ENCODE measurements at places on chromosomes 11 and 22. TPM values are rescaled to one million over a fixed set of nuclear protein-coding genes. Genes with fewer than 3 reads are reported as not detected.

Gene CHRNA10
- total RNA-seq: 3.3 TPM

Gene TNNT3
- total RNA-seq: 4.7 TPM

Gene BRMS1
- total RNA-seq: 43.1 TPM

Gene RAG2
- total RNA-seq: not detected

Gene RFPL1
- total RNA-seq: not detected

Gene KIF18A
- total RNA-seq: 42.3 TPM

Gene PANX3
- total RNA-seq: not detected

Gene RAB38
- 0.41 TPM for total RNA-seq

Gene RAB1B
- total RNA-seq: 88.1 TPM

Gene RGL4
- 0.89 TPM for total RNA-seq

Gene OR5M3
- total RNA-seq: not detected

Gene SLC22A9
- not detected for total RNA-seq

Gene GAB4
- not detected for total RNA-seq

Measured in OCI-LY7 (cell line).